ENCODE measurements at places on chromosomes 13 and 19.

DNA sequence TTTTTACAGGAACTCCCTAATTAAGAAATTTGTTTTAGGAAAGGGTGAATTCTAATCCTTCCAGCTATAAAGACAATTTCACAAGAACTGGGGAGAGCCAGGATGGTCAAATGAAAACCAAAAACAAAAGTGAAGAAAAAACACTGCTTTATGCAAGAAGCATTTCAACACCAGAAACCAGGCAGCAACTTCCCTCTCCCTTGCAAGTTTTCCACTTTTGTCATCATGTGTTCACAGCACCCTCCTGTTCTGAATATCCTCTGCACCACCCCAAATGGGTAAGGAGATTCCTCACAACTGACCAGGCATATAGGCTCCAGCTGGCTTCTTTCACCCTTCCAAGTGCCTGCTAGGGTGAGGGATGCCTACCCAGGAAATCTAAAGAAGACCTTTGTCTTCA lies 328.1 kb downstream of the TBC1D4 start:
- no peak for DNase-seq

DNA sequence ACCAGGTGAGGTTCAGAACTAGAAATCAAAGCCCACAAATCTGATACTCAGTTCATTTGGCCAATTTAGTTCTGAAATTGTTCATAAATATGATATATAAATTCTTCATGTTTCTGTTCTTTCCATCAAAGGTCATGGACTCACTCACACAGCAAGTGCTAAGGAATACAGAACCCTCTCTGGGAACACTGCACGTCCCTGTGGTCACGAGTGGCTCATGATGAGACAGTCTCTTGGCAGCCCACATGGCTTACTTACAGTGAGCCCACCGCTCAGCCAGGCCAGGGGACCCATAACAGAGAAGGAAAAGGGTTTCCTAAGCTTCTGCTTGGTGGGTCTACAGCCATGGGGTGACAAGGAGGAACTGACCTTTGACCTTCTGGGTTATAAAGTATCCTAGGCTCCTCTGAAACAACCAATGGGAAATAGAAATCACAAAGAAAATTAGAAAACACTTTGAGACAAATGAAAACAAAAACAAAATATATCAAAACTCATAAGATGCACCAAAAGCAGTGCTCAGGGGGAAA lies 67.4 kb downstream of the CDADC1 start:
- no peak for DNase-seq

GRCh38 chr13:27631156-27631555 lies 9.5 kb downstream of the POLR1D start:
- no peak for DNase-seq

GRCh38 chr19:37931881-37932655 lies 25.1 kb downstream of the SIPA1L3 start:
- peak; percentile 77 for DNase-seq

- no peak for DNase-seq
These were observed 320.6 kb downstream of the ITGBL1 start for GRCh38 chr13:101773062-101773461.

- DNase-seq = no peak
These were observed 142.3 kb upstream of the SOX21 start for GRCh38 chr13:94854688-94855087.

DNA sequence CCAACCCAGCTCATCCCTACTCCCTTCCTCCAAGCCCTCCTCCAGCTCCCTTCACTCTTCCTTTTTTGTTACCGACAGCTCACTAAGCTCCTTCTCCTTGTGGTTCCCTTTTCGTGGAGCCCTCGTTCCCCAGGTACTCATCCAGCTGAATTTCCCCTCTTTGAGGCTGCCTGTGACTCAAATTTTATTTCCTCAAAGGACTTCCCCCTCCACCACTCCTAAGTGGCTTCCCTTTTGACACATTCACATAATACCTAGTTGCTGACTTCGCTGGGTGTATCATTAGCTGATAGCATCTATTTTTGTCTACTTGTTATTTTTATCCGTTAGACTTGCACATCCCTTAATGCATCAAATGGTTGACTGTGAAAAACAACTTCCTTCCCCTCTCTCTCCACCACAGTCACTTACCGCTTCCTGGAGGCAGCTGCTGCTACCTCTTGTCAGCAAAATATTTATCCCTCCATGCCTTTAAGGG lies 14.5 kb downstream of the FFAR2 start:
- DNase-seq = no peak

- no peak for DNase-seq
These were observed 27.5 kb upstream of the KATNAL1 start for GRCh38 chr13:30334663-30335386.

DNA sequence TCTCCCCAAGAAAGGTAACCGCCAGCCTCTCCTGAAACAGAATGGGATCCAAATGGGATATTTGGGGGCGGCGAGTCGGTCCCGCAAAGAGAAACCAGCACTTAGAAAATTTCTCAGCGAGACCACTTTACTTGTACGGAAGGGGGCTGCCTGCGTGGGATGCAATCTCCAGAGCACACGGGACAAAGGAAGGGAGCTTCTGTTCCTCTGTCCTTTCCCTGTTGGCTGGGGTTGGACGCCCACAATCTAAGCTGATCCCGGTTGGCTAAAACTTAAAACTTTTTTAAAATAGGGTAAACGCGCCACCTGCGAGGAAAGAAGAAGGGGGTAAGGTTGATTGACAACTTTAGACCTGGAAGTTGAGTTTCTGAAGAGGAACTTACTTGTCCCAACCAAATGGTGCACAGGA lies 826 bp upstream of the BSG start:
- DNase-seq = no peak

DNA sequence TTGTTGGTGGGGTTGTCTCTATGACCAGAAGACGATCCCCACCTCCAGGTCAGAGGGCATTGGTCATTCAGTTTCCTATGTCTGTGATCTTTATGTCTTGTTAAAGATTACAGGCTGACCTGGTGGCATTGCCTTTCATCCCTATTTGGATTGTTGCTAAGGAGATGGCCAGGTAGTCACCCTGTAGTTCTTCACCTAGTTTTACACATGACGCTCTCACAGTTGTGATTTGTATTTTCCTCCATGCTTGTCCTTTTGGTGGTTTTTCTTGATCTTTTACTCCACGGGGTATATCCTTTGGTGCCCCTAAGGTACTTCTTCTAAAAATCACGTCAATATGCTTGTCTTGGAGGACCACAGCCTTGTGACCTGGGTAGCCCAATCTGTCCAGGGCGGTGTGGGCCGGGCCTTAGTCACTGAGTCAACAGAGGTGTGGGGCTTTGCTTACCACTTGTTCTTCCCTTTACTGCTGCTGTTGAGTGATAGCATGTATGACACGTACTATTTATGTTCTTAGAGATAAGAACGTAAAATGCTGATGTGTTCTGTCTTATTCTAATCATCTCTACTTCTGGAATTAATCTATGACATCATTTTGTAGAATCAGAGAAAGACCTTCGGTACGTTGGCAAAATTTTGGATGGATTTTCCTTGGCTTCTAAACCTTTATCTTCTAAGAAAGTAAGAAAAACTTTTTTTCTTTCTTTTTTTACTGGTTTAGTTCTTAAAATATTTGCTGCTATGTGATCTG lies 20.1 kb downstream of the GPATCH1 start:
- DNase-seq = no peak

DNA sequence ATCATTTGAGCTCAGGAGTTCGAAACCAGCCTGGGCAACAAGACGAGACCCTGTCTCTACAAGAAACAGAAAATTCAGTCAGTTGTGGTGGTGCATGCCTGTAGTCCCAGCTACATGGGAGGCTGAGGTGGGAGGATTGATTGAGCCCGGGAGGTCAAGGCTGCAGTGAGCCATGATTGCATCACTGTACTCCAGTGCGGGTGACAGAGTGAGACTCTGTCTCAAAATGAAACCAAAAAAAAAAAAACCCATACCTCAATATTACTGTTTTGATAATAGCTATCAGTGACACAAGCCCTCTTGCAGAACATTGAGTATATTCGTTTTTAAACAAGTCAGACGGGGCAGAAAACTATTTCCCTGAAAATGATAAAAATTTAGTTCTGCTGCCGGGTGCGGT lies 16.2 kb downstream of the ZNF791 start:
- DNase-seq = no peak

DNA sequence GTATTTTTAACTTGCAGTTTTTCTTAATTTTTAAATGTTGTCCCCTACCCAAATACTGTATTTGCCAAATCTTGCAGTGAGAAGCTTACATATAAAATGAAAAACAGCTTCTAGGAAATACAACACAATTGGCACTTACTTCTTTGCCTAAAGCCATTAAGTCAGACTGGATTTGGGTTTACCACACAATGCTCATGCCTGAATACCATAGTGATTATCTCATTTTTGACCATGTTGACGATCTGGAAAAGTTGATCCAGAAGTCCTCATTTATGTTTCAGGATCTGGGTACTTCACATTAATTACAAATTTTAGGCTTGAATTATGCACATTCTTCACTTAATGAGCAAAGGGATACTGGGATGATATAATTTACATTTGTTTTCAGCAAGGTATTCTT lies 2.4 kb downstream of the RNF6 start:
- no peak for DNase-seq

DNA sequence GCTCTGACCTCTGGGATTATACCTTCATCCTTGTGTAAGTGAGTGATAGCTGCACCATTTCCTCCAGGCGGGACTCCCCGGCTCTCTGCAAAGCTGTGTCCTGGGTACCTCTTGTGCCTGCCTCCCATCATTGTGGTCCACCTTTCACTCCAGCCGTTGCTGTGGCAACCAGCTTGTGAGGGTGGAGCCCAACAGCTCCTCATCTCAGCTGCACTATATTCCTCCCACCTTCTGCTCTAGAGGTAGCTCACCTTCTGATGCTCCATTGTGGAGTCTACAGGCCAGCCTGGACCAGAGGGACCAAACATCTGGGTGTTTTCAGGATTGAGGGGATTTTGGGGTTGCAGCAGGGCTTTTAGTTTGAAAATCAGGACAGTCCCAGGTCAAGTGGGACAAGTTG lies 708.2 kb downstream of the UQCRFS1 start:
- DNase-seq = no peak

GRCh38 chr19:14375055-14375581 lies 6.1 kb upstream of the ADGRE5 start:
- no peak for DNase-seq

DNA sequence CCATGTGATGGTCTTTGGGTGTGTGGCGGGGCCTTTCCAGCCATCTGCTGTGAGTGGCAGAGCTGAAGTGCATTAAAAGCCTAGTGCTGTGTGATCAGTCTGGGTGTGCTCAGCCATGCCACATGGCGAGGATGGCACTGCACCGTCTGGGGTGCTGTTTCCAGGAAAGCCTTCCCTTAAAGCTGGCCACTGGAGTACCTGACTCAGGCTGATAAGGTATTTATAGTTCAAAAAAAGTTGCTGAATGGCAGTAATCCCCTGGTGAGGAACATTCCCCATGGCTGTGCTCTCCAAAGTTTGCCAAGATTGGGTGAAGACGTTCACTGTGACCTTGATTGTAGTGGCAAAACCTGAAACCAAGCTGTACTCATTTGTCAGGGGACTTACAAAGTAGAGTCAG lies 6.0 kb downstream of the GPI start:
- DNase-seq = no peak

- no peak for DNase-seq
These were observed 471.0 kb downstream of the COG6 start for GRCh38 chr13:40126306-40127085.

- DNase-seq = peak; percentile 93
These were observed 4.5 kb downstream of the ATP4B start for GRCh38 chr13:113653264-113654174.

- DNase-seq = no peak
These were observed 22.3 kb upstream of the LILRA2 start for GRCh38 chr19:54551293-54551692.

- no peak for DNase-seq
These were observed 108.5 kb downstream of the RGCC start for GRCh38 chr13:41565846-41566245.

DNA sequence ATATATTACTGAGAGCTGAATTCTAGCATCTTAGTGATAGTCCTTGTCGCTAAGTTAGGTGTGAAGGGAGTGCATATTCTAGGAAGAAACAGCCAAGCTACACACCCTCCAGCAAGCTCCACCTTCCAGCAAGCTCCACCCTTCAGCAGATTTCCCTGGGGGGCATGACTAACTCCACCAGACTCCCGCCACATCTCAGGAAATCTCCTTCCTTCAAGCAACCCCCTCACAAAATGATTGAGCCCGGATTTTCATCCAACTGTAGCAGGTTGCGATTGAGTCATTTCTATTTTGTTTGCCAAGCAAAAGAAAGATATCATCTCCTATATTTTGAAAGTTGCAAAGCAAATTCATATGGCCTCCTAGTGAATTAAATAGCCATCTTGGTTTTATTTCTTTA lies 162.1 kb upstream of the TMTC4 start:
- no peak for DNase-seq

- no peak for DNase-seq
These were observed 166.9 kb downstream of the DCLK1 start for GRCh38 chr13:35964011-35964862.

GRCh38 chr19:30064348-30064699 lies 122.3 kb downstream of the URI1 start:
- no peak for DNase-seq

DNA sequence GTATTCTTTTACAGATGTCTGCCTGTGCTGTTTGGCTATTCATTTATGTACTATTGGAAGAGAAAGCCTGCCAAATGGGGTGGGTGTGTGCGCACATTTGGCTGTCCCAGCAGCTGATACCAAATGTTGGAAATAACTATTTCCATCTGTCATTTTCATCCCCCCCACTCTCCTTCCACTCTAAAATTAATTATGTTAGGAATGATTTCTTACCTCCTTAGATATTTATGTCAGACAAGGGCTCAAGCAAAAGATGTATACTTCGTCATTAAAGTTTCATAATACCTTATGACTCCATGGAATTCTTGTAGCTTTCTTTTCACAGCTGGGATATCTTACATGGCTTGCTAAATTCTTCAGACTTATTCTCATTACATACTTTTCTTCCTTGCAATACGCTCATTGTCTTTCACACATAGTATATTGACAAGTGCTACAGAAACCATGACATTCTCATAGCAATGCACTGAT lies 18.6 kb downstream of the ITM2B start:
- DNase-seq = no peak

DNA sequence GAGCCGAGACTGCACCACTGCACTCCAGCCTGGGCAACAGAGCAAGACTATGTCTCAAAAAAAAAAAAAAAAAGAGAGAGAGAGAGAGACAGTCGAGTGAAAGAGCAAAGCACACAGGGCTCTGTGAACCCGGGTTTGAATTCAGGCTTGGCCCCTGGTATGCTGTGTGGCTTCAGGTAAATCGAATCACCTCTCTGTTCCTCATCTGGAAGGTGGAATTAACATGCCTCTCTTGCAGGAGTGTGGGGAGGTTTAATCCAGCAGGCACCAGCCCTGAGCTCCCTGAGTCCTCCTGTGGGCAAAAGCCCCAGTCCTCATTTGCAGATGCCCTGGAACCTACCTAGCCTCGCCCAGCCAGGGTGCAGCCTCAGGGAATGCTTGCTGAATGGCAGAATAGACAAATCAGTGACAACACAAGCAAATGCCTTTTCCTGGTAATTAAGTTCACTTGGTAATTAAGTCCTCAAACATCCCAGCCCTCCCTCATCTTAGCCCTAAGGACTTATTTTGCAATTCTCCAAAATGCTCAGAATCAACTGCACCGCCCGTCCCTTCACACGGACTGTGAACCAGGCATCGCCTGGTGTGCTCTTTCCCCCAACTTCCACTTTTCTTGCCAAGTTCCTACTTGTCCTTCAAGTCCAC lies 4.6 kb upstream of the ZNRF4 start:
- DNase-seq = no peak

Data from COR-L47 (cell line).